Cardiac muscle cell (in vitro differentiated cells and primary cell): ENCODE measurements at places on chromosomes 3 and 15. TPM values are rescaled to one million over a fixed set of nuclear protein-coding genes. Genes with fewer than 3 reads are reported as not detected.
A peak's percentile ranks its signal among the peaks of the same experiment; 100 is the strongest.

The PPIB gene
- total RNA-seq = 382 and 714 TPM in 2 replicates

The TF gene
- total RNA-seq = 0.11 and 0.33 TPM in 2 replicates

The GASK1A gene
- 0.78 and 0.80 TPM in 2 replicates for total RNA-seq

DNA sequence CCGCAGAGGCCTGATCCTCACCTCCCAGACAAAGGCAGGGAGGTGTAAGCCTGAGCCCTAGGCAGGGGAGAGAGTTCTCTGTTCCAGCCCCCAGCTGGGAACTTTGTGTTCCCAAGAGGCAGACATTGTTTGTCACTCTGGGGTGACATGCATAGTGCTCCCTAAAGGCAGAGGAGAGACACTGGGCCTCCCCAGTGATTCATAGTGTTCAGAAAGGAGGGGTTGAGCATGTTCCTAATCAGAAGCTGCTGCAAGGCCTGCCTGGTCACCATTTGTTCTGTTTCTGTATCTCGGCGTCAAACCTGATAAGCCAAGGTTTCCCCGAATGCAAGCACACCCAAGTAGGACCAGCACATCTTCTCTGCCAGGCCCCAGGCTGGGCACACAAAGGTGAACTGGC is 24.0 kb upstream of the SLC6A6 start:
- no peak for DNase-seq

DNA sequence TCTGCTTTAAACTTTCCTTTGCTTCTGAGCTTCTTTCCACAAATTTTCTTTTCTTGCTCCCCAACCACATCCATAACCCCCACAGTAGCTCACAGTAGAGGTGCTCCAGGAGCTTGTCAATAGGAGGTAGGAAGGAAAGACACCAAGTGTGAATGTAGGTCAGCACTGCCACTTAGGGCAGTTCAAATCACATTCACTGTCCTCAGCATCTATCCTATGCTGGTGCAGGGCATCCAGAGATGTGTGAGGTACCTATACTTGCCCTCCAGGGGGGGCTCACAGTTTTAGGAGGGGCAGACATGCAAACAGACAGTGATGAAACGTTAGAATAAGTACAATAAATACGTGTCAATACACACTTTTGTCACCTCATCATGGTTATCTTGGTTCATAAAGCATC is 1.5 kb upstream of the SPSB4 start:
- no peak for DNase-seq

DNA sequence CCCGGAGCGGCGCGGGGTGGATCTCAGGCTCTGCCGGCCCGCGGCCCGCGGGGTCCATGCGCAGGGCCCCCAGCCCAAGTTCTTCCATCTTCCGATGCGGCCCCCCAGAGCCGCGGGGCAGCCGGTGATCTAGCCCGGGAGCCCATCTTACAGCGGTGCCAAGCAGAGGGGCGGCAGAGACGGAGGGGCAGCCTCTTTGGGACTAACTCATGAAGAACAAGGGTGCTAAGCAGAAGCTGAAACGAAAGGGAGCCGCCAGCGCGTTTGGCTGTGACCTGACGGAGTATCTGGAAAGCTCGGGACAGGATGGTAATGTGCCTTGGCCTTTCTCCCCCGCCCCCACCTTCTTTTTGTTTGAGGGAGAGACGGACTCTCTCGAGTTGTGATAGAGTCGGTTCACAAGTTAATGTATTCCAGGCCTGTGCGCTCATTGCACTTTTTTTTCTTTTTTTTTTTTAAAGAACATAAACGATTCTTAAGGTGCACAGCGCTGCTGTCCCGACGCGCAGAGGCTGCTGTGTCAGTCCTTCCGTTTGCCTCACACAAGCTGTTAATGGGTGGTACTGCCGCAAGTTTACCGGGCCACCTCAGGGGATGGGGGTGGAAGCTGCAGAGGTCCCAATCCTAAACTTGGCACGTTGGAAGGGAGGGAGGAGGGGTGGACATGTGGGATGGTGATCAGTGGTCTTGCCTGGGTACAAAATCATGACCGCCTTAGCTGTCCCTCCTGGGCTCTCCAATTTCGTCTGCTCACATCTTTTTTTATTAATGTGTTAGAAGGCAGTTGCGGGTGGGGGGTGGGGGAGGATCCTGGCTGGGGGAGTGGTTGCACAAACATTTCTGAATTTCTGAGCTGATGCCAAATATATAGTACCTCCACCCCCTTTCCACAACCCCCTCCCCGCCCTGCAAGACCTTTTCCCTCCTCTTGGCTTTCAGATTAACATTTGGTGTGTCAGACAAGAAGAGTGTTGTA is 801 bp downstream of the ARHGAP31 start:
- DNase-seq = peak; percentile 56
